GM12864 (cell line): ENCODE measurements at places on chromosomes 4 and X.

DNA sequence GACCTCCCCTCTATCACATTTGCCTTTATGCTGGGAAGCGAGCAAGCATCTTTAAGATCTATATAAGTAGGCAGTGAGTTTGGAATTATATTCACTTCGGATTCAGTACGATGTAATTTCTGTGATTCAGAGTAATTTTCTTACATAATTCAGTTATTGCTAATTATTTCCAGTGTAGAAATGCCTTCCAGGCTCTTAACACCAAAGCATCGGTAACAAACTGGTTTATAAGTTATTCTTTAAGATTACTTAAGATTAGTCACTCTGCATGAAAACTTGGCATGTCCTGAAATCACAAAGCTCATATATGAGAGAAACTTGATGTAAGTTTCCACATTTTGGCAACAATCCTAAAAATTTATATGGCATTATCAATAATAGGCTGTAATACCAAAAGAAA lies 120.8 kb downstream of the ADAMTS3 start:
- no peak for DNase-seq

DNA sequence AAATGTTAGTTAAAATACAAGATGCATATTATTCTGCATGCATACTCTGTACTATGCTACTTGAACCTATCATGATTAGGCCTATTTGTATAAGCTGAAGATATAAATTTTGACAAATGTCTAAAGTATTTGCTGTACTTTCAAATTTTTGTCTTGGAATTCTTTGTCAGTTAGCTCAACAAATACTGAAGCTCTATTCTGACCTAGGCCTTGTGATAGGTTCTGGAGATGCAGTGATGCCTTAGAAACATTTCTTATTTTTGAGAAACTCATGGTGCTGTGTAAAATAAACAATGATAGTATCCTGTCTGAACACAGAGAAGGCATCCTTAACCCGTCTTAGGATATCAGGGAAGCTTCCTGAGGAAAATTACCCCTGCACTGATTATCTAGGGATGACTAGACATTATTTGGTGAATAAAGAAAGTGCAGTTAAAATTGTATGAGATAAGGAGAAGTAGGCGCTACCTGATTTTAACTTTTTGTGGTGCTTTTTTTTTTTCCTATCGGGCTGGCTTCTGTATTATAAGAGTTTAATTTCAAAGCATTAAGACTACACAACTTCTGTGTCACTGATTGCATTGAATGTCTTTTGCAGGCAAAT lies 43.4 kb downstream of the MOB1B start:
- no peak for DNase-seq

- DNase-seq, result no peak
Measured at GRCh38 chrX:134804779-134805178, 146.5 kb upstream of the PLAC1 start.

- no peak for DNase-seq
Measured at GRCh38 chr4:37719021-37719420, 32.8 kb upstream of the RELL1 start.

- no peak for DNase-seq
Measured at GRCh38 chrX:17005712-17006368, 59.4 kb downstream of the REPS2 start.

- no peak for DNase-seq
Measured at GRCh38 chr4:3439391-3439790, 2.4 kb upstream of the HGFAC start.

GRCh38 chr4:150164055-150164454 lies 85.8 kb downstream of the DCLK2 start:
- DNase-seq, result no peak

- no peak for DNase-seq
Measured at GRCh38 chrX:23554304-23554703, 113.0 kb upstream of the PRDX4 start.

GRCh38 chr4:17932041-17932440 lies 89.5 kb downstream of the LCORL start:
- no peak for DNase-seq

DNA sequence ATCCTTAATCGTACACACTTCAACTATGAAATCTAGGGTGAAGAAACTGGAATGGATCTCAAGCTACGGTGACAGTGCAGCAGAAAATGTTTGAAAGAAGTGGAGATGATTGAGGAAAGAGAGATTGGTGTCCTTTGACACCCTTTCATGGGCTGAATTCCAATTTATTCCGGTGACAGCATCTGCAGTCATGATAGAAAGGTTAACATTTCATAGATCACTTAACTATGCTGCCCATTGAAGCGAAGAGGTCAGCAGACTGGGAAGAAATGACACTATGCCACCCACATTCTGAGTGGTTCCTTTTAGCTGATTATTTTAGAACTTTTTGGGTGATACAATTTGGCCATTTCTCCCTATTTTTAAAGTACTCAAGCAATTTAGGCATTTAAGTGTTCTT lies 82.3 kb downstream of the DNAAF6 start:
- no peak for DNase-seq

- peak; percentile 57 for DNase-seq
Measured at GRCh38 chrX:121307449-121307848, 260.0 kb downstream of the GLUD2 start.

GRCh38 chr4:7040765-7041164 lies 2.4 kb upstream of the TADA2B start:
- DNase-seq, result no peak

GRCh38 chr4:23811161-23811560 lies 78.7 kb downstream of the PPARGC1A start:
- no peak for DNase-seq

- DNase-seq, result no peak
Measured at GRCh38 chrX:46256875-46257274, 288.3 kb downstream of the ZNF674 start.

- no peak for DNase-seq
Measured at GRCh38 chrX:21632027-21632426, 26.1 kb downstream of the KLHL34 start.

DNA sequence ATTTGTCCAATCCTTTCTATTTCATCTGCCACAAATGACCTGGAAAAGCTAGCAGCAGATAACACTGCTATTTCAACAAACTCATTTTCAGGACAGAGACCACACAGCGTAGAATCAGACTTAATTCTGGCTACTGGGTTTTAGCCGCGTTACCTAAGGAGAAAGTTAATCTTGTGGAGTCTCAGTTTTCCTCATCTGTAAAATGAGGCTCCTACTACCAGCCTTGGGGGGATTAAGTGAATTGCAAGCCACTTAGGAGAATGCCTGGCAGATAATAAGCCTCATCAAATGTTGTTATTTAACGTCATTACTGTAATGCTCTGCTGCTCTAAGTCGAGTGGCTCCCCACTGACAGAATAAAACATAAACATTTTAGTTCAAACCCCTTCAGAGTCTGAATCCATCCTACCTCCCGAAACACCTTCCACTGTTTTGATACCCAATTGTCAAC lies 1.4 kb downstream of the CCNI start:
- no peak for DNase-seq

GRCh38 chr4:16263056-16263455 lies 36.8 kb upstream of the TAPT1 start:
- no peak for DNase-seq

DNA sequence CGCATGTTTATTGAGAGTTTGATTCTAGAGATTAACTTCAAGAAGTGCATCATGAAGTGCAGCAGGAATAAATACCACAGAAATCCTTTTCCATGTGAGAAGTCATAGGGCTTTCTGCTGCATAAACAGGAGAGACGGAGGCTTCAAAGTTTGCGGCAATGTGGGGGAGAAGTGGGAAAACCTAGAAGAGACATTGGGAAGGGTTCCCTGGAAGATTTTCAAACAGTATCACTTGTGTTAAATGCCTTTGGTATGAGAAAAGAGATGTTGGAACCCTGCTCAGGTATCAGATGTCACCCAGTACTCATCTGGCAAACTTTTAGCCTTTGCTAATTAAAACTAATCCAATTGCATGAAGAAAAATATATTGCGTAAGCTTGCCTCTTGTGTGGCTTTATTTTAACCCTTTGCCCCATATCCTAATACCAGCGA lies 15.4 kb downstream of the NHS start:
- DNase-seq, result no peak

- no peak for DNase-seq
Measured at GRCh38 chr4:71130827-71131603, 137.6 kb downstream of the DCK start.

DNA sequence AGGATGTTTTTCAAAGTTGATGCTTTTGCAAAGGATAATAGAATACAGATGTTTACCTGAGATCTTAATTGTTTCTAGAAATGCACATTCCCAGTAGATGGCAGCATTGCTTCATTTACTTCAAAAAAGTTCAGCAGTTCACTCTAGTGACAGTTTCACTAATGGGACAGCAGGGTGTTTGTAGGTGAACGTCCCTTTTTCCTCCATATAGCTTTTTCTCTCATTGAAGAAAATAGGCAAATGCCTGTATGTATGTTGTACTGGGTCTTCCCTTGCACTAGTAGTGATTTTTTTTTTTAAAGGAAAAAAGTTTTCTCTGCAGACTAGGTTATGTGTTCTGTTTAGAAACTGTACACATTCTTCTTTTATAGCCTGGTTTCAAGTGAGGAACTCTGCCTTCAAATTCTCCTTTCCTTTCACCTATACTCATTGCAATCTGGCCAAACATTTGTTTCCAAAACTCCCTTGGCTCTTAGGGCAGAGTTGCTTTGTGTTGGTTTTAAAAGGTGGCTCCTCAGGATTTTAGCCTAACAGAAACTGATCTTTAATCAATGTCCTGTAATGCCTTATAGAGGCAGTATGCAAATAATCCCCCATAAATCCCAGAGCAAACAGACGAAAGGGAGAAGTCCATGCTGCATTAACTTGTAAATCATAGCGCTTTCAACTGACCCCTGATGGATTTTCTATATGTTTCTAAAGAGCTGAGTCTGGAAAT lies 86.3 kb downstream of the EGF start:
- peak; percentile 49 for DNase-seq

GRCh38 chrX:46588263-46588662 lies 14.7 kb downstream of the CHST7 start:
- no peak for DNase-seq

GRCh38 chr4:8164194-8164565 lies 5.6 kb upstream of the ABLIM2 start:
- DNase-seq, result no peak

- DNase-seq, result no peak
Measured at GRCh38 chr4:3177426-3177825, 71.5 kb upstream of the MSANTD1 start.

DNA sequence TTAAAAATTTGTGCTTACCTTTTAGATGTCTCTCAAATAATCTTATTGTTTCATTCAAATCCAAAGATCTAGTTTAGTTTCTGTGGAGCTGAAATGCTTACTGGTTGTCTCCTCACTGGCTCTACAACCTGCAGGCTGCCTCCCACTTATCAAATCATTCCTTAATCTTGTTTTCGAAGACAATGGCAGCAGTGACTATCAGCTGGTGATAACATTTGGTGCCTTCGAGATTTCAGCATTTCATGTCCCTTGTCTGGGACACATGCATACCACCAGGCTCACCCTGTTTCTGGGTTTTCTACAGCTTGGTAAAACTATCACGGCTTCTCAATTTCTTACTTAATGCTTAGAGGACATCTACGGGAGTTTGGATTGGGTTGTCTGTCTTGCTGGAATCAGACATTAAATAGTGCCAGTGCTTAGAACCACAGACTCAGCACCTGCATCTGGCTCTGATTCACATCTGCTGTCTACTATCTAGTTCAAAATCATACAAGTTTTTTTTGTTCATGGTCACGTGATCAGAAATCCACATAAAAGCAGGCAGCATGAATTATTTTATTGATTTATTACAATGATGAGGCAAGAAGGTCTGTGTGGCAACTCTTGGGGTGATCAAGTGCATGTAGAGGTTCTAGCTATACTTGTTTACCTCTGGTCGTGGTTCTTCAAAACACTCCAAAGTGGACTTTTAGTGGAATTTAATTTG lies 32.0 kb upstream of the SMARCAD1 start:
- DNase-seq, result no peak

DNA sequence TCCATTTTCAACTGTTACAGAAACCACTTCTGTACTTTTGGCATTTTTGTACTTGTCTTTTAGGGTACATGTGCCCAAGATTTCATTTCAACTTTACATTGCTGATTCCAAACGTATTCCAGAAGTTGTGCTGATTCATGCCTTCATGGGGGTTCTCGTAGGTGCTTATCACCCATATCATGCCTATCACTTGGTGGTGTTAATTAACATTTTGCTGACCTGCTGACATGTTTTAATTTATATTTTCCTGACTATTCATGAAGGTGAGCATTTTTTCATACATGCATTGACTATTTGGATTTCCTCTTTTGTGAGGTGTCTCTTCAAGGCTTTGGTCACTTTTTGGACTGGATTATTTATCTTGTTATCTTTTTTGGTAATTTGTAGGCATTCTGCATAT lies 64.1 kb downstream of the CC2D2A start:
- no peak for DNase-seq

GRCh38 chr4:6405397-6405706 lies 67.1 kb downstream of the PPP2R2C start:
- DNase-seq, result no peak

DNA sequence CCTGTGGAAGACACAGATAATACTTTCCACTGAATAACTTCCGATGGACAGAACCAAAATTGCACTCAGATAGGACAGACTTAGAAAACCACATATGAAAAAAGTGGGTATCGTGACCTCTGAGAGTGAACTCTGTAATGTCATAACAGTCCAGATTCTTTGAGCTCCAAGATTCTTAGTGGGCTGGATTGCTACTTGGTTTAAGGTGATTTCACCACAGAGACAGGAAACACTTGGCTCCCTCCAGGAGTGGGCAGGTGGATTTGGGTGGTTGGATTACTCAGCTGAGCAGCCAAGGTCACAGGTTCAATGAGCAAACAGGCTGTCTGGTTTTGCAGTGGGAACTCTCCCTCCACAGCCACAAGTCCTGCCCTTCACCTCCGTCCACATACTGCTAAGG lies 126.0 kb downstream of the AFAP1 start:
- DNase-seq, result no peak

- DNase-seq, result no peak
Measured at GRCh38 chr4:6770581-6771228, 11.8 kb upstream of the KIAA0232 start.

DNA sequence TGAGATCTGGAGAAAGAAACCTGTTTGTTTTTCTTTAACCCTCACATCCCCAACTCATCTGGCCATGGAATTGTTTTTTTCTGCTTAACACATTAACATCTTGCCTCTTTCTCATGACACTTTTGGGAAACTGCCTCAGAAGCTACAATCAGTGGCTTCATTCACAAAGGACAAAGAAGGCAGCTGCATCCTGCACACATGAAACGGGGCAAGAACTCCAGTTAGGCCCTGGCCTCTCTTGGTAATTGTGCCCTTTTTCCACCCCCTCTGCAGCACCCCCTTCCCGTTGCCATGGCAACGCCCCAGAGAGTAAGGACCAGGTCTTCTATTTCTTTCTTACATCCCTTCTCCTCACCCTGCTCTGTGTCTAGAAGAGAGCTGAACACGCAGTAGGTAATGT lies 103.4 kb downstream of the PDGFRA start:
- no peak for DNase-seq
